Foreskin keratinocyte (primary cell): ENCODE measurements at places on chromosomes 7 and 10. TPM values are rescaled to one million over a fixed set of nuclear protein-coding genes. Genes with fewer than 3 reads are reported as not detected.

Gene DHX32
- total RNA-seq = 40.0 and 43.1 TPM in 2 replicates

Gene LRGUK
- 0.11 and 0.17 TPM in 2 replicates for total RNA-seq

Gene IKZF1
- total RNA-seq = not detected in 2 replicates

Gene WDFY4
- 0.04 TPM in 1 of 2 replicates, not detected in the other for total RNA-seq

Gene FGFBP3
- total RNA-seq = 0.20 and 0.32 TPM in 2 replicates

Gene NPSR1
- not detected in 2 replicates for total RNA-seq

Gene ZNRF2
- 7.3 and 8.2 TPM in 2 replicates for total RNA-seq

Gene PPP1R9A
- not detected in 2 replicates for total RNA-seq

Gene DDC
- total RNA-seq = not detected in 2 replicates

Gene SEMA3C
- 99.5 and 150 TPM in 2 replicates for total RNA-seq

Gene STAG3
- 0.32 and 0.34 TPM in 2 replicates for total RNA-seq

Gene NUDT13
- 1.2 TPM in 2 replicates for total RNA-seq

Gene LIPM
- total RNA-seq = 0.11 TPM in 1 of 2 replicates, not detected in the other

Gene MICALL2
- total RNA-seq = 19.7 and 20.8 TPM in 2 replicates

Gene DYDC2
- total RNA-seq = 0.14 and 0.28 TPM in 2 replicates

Gene PLAU
- 630 and 1,498 TPM in 2 replicates for total RNA-seq

Gene PKD1L1
- total RNA-seq = 0.03 and 0.07 TPM in 2 replicates

Gene SUPV3L1
- 31.6 and 35.6 TPM in 2 replicates for total RNA-seq

Gene PNLIPRP3
- total RNA-seq = 13.4 and 23.5 TPM in 2 replicates

Gene GTF2I
- total RNA-seq = 101 and 115 TPM in 2 replicates

Gene ADCK2
- 18.5 and 19.2 TPM in 2 replicates for total RNA-seq

Gene FBXL13
- total RNA-seq = 0.17 and 0.35 TPM in 2 replicates

Gene BCAP29
- 70.4 and 80.3 TPM in 2 replicates for total RNA-seq

Gene ZNF804B
- total RNA-seq = not detected in 2 replicates
